ENCODE measurements at places on chromosomes 1 and 21.

GRCh38 chr1:23108918-23109533 lies 59.6 kb downstream of the LUZP1 start:
- DNase-seq: no peak

DNA sequence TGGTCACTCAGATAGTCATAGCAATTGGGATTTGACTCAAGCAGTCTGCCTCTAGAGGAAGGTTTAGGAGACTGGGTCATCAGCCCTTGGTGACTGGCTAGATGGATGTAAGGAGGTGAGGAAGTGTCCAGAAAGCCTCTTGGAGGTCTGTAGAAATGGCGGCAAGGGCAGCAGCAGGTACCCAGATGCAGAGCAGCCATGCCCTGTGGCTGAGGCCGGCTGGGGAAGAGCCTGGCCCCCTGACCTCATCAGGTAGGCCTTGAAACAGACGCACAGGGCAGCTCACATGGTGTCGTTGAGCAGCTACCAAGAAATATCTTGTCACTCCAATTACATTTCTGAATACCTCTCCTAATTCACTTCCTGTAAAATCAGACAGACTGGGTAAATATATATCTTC lies 98.2 kb downstream of the DMRTB1 start:
- DNase-seq: no peak

GRCh38 chr1:192610112-192610889 lies 25.6 kb upstream of the RGS13 start:
- no peak for DNase-seq

DNA sequence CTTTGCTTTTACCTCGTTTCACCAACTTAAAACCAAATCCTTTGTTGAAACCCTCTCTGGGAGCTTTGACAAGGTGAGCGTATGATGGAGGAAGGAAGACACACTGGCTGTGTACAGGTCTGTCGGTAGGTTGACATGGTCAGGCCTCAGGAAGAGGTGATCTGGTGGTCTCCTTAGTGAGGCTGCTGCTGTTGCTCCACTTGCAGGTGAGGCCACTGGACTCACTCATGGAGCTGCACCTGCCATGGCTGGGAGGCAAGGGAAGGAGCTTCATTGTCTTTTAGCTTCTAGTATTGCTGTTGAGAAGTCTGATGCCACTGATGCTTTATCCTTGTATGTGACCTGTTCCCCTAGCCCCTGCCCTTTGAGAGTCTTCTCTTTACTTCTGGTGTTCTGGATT lies 35.7 kb downstream of the TENT5C start:
- DNase-seq: no peak

DNA sequence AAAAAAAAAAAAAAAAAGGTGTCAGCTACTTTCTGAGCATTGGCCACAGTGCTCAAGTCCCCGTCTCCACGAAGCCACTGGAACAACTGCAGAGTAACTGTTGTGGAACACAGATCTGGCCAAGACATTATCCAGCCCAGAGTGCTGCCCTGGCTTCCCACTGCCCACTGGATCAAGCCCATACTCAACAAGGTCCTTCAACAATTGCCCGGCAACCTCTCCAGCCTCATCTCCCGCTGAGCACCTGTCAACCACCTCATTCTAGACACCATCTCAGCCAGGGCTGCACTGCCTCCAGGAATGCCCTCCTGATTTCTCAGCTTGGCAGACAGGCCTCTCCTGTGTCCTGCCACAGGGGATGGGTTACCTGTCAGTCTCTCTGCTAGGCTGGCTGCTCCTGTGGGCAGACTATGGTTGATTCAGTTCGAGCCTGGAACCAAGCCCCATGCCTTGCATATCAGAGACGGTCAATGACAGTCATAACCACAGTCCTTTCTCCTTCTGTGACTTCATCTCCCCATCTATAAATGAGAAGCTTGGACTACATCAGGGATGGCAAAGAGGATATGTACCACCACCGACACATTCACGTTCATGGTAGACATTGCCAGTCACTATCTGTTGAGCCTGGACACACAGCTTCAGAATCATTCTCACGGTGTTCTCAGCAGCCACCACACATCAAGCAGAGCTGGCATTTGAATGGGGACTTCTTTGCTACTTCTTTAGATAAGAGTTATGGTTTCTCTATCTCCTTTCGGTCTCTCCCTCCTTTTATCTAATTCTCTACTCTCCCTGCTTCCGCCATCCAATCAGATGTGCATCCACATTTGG lies 76.9 kb downstream of the MRPL37 start:
- DNase-seq: no peak

DNA sequence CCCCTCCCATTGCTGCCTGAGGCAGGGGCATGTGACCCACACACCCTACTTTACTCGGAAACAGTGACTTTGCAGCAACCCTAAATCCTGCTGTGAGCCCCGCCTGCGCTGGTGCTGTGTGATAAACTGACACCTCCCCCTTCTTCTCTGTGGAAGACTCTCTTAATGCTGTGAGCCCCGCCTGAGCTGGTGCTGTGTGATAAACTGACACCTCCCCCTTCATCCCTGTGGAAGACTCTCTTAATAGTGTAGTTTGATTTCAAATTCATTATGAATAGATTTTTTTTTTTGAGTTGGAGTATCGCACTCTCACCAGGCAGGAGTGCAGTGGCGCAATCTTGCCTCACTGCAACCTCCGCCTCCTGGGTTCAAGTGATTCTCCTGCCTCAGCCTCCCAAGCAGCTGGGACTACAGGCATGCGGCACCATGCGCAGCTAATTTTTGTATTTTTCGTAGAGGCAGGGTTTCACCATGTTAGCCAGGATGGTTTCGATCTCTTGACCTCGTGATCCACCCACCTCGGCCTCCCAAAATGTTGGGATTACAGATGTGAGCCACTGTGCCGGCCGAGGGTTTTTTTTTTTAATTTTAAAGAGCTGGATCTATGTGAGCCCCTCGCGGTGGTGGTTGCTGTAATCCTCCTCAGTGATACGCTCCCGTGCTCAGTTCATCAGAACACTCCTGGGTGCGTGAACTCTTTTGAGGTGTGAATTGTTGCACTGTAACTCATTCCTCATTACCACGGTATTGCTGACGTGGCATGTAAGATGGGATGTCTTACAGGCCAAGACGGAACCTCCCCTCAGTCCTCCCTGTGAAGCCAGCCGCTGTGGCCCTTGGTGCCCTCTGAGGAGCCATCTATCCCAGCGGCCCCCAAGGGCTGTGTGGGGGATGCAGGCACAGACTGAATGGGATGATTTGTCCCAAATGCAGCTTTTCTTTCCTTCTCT lies 60.3 kb downstream of the GALNT2 start:
- no peak for DNase-seq

DNA sequence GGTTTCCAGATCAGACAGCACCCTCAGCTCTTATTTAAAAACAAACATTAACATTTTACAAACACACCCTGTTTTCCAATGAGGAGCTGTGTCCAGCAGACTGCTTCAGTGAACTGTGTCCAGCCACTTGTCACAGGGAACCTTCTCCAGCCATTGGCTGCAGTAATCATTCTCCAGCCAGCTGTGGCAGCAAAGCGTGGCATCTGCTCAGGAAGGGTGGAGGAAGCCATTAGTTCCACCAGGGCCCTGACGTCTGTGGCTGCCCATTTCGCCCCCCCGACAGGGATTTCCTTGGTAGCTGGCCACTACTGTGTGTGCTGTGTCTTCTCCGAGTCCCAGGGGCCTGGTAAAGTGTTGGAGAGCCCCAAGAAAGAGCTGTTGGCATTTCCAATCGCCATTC lies 62.9 kb upstream of the SELENON start:
- no peak for DNase-seq

DNA sequence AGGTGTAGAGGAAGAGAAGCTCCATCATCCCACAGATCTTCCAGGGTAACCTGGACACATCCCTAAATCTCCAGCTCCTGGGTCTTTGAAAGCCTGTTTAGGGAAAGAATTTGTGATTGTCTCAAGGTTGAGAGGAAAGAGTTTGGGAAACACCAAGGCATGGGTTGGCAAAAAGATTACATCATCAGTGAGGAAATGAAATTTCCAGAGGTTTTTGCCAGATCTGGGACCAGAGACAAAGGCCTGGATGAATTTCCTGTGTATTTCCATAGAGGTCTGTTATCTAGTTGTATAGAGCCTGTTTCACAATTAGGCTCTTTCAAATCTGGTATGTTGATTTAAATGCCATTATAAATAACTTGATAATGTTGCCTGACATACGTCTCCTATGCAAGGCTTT lies 82.3 kb downstream of the GPR89B start:
- DNase-seq: no peak

- DNase-seq: no peak
Measured at GRCh38 chr1:164470996-164471395, 88.0 kb upstream of the PBX1 start.

DNA sequence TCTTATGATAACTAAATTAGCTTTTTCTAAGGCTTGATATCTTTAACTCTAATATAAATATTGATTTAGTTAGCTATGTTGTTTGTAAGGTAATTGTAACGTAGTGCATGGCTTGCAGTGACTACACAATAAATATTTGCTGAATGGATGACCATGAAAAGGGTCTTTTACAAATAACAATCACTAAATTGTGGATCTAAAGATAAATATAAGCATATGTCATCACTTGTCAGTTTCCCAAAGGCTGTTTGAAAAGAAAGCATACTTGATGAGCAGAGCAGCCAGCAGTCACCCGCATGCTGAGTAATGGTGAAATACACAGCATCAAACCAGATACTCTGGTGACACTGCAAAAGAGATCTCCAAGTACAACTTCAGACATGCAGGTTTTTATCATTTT lies 92.5 kb upstream of the FMN2 start:
- DNase-seq: no peak
